Fibroblast of lung (primary cell): ENCODE measurements at places on chromosomes 7 and 10.

GRCh38 chr10:24737001-24737400 is 13.3 kb upstream of the ARHGAP21 start:
- H3K27ac ChIP-seq, result no peak overlapping the region
- no peak overlapping the region for H3K4me3 ChIP-seq
- no peak for DNase-seq
- H3K36me3 ChIP-seq, result no peaks in the 10 kb centered on the region

- DNase-seq, result peak; percentile 57
- no peak overlapping the region for H3K27ac ChIP-seq
- no peaks in the 10 kb centered on the region for H3K36me3 ChIP-seq
- no peak overlapping the region for H3K4me3 ChIP-seq
These were observed 261.6 kb downstream of the TWIST1 start for GRCh38 chr7:18855796-18856195.

DNA sequence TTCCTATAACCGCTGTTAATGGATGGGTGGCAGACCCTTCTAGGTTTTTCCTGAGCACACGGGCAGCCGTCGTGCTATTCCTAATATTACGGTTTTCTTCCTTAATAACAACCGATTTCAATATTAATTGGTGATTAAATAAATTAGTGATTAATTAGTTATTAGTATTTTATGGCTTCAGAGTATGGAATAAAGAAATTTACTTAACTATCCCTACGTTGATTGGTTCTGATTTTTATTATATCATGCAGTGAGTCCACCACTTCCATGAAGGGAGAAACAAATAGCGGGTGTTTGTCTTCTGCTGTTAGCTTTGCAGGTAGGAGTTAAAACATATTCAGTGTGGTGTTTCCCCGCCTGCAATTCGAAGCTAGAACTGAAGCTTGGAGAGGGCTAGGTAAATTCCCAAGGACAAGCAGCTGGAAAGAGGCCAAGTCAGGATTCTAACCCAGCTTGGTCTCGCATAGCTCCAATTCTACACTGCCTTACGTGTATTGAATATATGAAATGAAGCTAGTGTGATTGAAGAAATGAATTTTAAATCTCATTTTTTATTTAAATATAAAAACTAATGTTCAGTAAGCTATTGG is 928 bp upstream of the CSTF2T start:
- no peaks in the 10 kb centered on the region for H3K36me3 ChIP-seq
- H3K27ac ChIP-seq, result peak overlapping the region; percentile 98
- H3K4me1 ChIP-seq, result peaks cover 3% of the 10 kb centered on the region
- DNase-seq, result peak; percentile 12

DNA sequence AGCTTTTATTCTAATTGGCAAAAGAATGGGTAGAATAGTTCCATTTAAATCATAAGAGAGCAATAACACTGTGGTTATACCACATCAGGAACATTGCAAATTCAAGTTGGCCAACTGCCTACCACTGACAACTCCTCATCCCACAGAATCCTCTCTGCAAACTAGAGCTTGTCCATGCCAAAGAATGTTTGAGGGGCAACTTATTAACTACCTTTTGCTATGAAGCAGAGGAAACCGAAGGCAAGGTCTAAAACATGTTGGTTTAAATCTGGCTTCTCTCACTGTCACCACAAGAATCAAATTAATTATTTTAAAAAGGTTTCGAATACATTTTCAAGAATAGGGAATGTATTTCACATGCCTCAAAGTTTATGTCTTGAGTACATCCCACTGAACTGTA is 36.0 kb downstream of the RHOBTB1 start:
- no peak for DNase-seq
- peaks cover 7% of the 10 kb centered on the region for H3K4me1 ChIP-seq
- H3K27me3 ChIP-seq, result no peaks in the 10 kb centered on the region
- H3K36me3 ChIP-seq, result peaks cover 4% of the 10 kb centered on the region
- no peak overlapping the region for H3K27ac ChIP-seq
- no peak overlapping the region for H3K4me3 ChIP-seq

GRCh38 chr10:94402843-94403379 is 570 bp downstream of the TBC1D12 start:
- peak overlapping the region; percentile 76 for H3K27ac ChIP-seq
- no peaks in the 10 kb centered on the region for H3K36me3 ChIP-seq
- peak; percentile 9 for DNase-seq
- H3K27me3 ChIP-seq, result no peaks in the 10 kb centered on the region
- H3K4me1 ChIP-seq, result no peaks in the 10 kb centered on the region
